ENCODE measurements at places on chromosomes 12 and 14. TPM values are rescaled to one million over a fixed set of nuclear protein-coding genes. Genes with fewer than 3 reads are reported as not detected.

DNA sequence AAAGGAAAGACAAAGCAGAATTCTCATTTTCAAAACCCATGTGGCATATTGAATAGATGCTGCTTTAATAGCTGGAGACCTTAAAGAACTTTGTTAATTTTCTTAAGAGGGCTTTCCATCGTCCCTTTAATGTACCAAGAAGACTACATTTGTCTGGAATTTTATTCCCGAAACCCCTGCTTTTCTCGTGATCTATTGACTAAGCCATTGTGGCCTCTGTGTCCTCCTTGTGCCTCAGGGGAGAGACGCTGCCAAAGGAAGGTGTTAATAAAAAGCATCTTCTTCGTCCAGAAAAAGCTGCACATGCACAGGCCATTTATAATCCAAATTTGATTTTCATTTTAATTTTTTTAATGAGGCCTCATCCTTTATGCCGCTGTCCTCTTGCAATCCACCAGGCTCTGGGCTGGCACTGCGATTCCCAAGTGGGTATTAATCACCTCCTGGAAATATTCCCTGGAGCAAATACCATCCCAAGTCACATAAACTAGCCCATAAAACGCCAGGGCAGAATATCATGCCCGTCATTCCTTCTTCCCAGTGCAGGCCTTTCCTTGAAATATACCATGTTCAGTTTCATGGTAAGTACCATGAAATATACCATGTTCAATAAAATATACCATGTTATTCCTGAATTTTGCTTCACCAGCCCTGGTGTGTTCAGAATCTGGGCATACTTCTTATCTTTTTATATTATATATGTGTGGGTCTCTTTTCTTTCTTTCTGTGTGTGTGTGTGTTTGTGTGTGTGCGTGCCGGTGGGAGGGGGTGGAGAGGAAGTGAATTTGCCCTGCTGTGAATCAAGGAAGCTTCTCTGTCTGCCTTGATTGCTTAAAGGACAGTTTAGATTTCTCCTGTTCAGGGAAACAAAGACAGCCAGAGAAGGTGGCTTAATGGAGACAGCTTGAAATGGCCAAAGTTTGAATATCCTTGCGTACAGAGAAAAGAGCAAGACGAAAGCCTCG, 147.6 kb downstream of the PHETA1 start:
- no peak for DNase-seq

DNA sequence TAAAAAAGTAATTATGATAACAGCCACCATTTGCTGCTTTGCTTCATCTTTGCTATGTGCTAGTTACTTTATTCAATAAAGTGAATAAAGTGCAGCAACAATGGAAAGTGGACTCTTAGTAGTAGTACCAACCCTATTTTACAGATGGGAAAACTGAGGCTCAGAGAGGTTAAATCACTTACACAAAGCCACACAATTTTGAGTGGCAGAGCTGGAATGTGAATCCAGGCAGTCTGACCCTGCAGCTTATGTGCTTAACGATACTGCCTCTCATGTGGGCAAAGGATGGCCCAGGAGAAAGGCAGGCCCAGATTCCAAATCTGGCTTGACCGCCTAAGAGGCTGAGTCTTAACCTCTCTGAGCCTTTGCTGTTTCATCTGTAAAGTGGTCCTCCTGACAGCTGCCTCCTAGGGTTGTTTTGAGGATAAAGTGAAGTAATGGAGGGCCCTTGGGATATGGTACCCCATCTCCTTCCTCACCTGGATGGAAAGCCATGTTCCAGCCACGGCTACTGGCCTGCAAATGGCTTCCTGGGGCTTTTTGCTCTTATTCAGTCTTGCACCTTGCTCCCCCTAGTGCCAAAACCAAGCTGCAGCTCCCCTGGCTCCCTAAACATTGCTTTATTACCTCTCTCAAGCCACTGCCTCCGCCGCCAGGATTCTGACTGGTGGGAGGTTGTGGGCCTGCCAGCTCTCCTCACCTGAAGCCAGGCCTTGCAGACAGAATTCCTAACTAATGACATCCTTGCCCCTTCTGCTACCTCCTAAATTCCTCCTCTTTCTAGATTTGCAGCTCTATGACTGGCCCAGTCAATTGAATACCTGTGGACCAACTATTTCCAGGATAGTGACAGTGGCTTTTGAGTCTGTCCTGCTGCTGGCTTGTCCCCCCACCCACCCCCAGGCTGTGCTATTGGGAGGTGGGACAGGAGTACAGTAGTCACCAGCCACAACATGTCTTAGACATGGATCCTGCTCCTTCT, 283.3 kb upstream of the PWP1 start:
- peak; percentile 65 for DNase-seq

The CLECL1 gene
- total RNA-seq: not detected

The ALX1 gene
- total RNA-seq: not detected

The BDKRB2 gene
- total RNA-seq: 43.9 TPM

- DNase-seq: no peak
Measured at GRCh38 chr14:38053666-38054065, 154.0 kb upstream of the SSTR1 start.

DNA sequence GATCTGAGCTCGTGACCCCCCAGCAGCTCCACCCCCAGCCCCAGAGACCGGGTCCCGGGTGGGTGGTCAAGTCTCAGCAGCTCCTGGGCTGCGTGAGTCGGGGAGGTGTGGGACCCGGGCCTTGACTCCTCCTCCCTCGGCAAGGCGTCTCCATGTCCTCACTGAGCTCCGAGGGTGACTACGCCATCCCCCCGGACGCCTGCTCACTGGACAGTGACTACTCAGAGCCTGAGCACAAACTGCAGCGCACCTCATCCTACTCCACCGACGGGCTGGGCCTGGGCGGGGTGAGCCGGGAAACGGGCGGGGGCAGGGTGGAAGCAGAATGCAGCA, 28.1 kb downstream of the PIGH start:
- no peak for DNase-seq

DNA sequence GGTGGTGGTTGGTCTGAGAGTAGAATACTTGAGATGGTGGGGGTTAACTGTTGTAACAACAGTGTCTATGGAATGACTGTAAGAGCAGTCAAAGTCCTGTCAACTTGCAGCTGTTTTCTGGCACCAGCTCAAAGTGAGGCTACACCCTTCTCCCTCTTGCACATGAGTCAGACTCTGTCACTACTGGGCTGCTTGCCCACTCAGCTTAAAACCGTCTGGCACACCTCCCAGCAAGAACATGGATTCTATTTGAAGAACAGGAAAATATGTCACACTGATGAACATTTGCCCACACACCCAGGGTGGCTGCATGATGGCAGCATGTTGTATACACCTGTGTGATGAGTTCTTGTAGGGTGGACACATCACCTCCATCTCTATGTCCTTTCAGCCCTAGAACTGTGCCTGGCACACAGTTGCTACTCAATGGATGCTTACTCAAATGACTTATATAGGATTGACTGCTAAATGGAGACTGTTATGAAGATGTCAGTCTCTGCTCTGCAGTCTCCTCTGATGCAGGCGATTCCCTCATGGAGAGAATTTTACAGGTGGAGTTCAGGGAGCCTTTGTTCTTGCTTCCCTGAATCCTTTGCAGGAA, 19.3 kb upstream of the SERPINA6 start:
- peak; percentile 100 for DNase-seq

DNA sequence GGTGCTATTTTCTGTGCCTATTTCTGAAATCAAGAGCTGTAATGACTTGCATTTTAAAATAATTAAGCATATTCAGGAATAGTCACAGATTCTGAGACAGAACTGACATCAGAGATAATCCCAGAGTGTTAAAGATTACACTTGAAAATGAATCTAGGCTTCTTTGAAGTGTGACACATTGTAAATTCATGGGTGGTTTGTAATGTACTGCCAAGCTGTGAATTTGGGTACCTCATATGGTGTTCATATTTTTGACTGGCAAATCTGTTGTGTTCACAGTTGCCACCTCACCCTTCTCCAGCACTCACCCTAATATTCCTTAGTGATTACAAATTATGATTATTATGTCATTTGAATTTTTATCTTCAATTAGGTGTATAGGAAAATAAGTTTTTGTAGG, 78.5 kb upstream of the CSRP2 start:
- DNase-seq: no peak

The CYP46A1 gene
- under 0.01 TPM for total RNA-seq

DNA sequence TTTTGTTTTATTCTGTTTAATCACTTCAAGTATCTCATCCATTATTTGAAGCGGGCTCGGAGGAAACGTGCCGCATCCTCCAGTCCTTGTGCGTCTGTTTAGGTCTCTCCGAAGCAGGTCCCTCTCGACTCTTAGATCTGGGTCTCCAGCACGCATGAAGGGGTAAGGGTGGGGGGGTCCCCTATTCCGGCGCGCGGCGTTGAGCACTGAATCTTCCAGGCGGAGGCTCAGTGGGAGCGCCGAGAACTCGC, 311 bp upstream of the LGR5 start:
- DNase-seq: no peak

The DIO2 gene
- 3.3 TPM for total RNA-seq
